Left renal pelvis (tissue), 4 donors: ENCODE measurements at places on chromosomes 5 and 9. TPM values are rescaled to one million over a fixed set of nuclear protein-coding genes. Genes with fewer than 3 reads are reported as not detected.

PTGES gene
- 5.0 TPM for polyA plus RNA-seq

CSNK1A1 gene
- 202 TPM for polyA plus RNA-seq

DNA sequence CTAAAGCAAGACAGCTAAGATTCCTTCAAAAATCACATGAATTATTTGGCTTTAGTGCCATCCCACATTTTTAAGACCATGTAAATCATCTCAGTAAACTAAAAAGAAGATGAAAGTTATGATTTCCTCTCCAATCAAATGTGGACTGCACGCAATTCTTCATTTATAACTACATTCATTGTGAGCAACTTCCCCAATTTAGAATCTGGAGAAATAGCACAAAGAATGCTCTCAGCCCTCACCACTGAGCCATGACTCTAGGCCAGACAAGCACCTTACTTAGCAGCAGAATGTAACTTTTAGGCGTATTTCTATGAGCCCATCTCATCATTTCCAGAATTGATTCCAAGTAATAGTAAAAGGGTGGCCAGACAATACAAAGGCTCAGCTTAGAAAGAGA lies 616.6 kb downstream of the TLE1 start:
- DNase-seq = no peak

DNA sequence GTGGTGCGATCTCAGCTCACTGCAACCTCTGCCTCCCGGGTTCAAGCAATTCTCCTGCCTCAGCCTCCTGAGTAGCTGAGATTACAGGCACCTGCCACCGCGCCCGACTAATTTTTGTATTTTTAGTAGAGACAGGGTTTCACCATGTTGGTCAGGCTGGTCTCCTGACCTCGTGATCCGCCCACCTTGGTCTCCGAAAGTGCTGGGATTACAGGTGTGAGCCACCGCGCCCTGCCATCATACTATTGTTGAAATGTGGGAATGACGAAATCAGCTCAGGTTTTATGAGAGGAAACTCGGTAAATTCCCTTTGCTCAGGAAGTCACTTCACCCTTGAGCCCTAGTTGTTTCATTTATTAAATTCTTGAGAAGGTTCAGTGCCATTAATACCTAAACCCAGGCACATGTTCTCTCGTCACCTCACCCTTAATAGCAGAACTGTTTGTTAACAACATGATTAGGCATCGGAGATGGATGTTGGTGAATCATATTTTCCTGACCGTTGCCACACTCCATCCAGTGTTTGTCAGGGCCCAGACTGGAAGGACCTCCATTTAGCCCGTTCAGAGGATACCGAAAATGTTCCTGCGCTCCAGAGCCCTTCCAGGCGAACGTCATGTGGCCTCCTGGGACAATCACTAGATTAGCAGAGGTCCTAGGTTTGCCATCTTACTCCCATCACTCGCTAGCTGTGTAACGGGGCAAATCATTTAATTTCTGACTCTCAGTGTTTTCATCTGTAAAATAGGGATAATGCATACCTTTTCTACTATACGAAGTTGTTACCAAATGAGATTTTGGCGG lies 20.0 kb upstream of the CREBRF start:
- DNase-seq = no peak
